Large intestine (tissue), 12 donors: ENCODE measurements at places on chromosomes 16 and 17.

DNA sequence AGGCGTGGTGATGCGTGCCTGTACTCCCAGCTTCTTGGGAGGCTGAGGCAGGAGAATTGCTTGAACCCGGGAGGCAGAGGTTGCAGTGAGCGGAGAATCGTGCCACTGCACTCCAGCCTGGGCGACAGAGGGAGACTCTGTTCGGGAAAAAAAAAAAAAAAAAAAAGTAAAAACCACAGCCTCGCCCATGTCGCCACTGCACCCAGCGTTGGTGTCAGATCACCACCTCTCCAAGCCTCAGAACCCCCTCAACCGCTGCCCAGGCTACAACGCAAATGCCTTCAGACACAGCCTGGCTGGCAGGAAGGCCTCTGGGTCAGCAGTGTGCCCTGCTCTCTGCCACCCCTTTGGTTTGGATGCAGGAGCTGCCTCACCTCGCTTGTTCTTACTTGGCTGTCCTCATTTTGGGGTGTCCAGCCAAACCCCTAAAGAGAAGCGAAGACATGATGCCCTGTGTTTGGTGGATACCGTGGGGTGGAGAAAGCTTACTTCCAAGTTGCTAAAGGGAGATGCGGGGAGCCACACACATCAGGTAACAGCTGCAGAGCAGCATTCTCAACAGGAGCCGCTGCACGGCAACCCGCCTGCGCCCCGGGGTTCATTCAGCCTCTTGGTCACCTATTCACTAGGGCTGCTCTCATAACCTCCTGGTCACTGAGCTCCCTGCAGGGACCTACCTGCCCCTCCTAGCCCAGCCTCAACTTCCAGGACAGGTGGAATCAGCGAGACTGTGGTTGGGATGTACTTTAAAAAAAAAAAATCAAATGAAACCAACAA lies 13.0 kb upstream of the CYTH1 start:
- no peak for DNase-seq

- no peak for DNase-seq
These were observed 2.9 kb downstream of the STARD3 start for GRCh38 chr17:39639566-39640458.

DNA sequence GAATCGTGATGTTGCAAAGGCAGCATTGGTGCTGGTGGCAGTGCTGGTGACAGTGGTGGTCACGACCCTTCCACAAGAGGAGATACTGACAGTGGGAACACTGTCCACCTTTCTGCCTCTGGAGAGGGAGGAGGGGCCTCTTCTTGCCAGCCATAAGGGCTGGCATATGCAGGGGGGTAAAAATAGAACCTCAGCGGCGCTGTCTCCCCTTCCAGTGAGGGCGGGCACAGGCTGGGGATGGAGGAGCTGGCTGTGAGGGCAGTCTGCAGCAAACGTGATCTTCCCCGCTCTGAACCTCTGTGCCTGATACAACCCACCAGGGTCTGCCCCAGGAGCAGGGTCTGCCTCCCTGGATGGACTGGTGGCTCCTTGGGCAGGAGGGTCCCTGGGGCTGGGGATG lies 3.4 kb downstream of the RAP1GAP2 start:
- no peak for DNase-seq

GRCh38 chr16:2205967-2206313 lies 686 bp downstream of the MLST8 start:
- no peak for DNase-seq
